CMK (cell line): ENCODE measurements at places on chromosomes 7 and 10.
A peak's percentile ranks its signal among the peaks of the same experiment; 100 is the strongest.

GRCh38 chr10:17655567-17656146, 11.7 kb downstream of the STAM start:
- peak; percentile 29 for DNase-seq

DNA sequence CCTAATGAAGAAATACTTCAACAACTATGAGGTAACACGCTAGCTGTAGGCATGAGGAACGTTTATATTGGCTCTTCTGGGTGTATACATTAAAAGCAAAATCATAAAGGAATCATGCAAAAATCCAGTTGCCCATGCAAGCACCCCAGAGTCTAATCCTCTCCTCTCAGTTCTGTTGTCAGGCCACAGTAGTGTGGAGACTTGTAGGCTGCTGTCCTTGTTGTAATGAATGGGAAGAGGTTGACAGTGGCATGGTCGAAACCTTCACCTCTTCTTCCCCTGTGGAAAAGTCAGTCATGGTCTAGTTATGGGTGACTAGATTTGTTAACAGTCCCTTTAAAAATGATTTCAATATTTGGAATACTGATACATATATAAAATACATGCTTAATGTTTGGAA, 121.3 kb downstream of the CNOT4 start:
- DNase-seq: no peak

- no peak for DNase-seq
These were observed 764.8 kb upstream of the ZNF722 start for GRCh38 chr7:63233881-63234280.

DNA sequence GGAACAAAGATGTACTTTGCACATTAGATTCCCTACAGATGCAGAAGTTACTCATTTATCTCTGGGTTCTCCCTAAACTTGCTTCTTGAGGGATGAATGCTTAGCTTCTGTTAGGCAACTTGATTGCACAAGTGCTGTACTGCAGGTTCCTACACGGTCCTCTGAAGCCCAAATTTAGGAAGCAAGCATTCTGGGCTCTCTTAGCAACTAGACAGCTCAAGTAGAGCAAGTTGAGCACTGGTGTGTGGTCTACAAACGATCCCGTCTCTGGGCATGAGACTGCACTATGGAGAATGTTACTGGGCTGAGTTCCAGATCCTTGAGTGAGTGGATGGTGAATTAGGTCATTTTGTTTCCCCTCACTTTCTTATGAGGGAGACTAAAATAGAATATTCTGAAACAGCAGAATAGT, 14.3 kb downstream of the SEMA3D start:
- no peak for DNase-seq

DNA sequence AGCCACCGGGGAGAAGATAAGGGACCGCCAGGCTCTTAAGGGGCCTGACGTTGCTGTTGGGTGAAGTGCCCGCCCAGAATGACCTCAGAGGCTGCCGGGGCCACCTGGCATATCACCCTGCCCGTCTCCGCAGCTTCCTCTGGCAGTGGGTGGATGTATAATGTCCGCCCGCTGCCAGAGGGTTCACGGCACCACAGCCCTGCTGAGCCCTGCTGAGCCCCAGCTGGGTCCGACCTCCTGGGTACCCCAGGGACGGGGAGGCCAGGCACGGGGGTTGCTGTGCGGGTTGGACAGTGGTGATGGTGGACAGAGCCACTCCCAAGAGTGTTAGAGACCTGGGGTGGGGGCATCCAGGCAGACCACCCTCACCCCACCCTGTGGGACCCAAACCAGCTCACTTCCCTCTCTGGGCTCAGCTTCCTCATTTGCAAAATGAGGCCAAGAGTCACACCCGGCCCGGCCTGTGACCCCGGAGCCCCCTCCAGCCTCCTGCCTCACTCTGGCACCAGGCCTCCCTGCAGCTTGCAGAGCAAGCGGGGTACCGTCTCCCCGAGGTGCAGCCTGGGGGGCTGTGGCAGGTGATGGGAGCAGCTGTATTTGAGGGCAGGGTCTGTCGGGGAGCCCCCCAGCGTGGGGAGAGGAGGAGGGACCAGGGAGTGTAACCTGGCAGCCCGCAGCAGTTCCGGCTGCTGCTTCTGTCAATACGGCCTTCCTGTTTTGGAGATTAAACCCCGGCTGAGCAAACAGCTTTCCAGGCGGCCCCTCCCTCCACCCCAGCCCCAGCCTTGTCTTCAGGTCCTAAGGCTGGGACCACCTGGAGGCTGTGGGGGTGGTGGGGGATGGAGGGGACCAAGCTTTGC, 8.4 kb upstream of the LFNG start:
- peak; percentile 52 for DNase-seq

DNA sequence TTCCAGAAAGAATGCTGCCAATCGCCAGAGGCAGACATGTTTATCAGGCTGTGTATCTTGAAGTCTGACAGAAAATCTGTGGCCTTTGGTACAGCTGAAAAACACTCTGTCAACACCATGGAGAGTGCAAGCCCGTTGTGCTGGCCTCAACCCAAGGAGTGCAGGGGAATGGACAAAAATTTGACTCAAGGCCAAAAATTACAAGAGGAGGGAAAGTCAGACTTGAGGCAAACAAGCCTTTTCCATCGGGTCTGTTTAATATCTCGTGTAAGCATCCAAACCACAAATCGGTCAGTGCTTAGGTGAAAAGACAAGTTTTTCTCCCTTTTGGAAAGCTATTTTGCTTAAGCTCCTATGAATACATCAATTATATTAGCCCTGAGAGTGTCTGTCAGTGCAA, 305.3 kb upstream of the NFE2L3 start:
- DNase-seq: no peak

DNA sequence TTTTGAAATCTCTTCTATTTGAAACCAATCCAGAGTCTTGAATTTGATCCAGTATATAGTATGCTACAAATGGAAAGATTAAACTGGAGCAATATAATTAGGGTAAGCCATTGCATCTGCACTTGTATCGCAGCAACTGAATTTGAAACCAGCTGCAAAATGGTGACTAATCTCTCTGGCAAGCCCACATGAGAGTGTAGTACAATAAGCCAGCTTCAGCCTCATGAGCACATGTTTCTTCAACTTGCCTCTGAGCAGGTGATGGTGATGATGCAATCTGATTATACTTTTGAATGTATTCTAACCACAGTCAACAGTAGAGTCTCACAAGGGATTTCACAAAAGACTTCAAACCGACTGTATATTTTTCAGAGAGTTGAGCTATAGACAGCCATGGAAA, 829 bp upstream of the RPA3 start:
- DNase-seq: no peak

- no peak for DNase-seq
These were observed 51.8 kb upstream of the FAM133B start for GRCh38 chr7:92641921-92642511.

- DNase-seq: no peak
These were observed 283.3 kb downstream of the PHTF2 start for GRCh38 chr7:78081888-78082287.

- no peak for DNase-seq
These were observed 33.8 kb downstream of the PFKFB3 start for GRCh38 chr10:6236349-6237198.

- DNase-seq: no peak
These were observed 325.9 kb upstream of the SMIM30 start for GRCh38 chr7:113444261-113444660.

GRCh38 chr10:121698902-121699301, 100.7 kb upstream of the FGFR2 start:
- no peak for DNase-seq

DNA sequence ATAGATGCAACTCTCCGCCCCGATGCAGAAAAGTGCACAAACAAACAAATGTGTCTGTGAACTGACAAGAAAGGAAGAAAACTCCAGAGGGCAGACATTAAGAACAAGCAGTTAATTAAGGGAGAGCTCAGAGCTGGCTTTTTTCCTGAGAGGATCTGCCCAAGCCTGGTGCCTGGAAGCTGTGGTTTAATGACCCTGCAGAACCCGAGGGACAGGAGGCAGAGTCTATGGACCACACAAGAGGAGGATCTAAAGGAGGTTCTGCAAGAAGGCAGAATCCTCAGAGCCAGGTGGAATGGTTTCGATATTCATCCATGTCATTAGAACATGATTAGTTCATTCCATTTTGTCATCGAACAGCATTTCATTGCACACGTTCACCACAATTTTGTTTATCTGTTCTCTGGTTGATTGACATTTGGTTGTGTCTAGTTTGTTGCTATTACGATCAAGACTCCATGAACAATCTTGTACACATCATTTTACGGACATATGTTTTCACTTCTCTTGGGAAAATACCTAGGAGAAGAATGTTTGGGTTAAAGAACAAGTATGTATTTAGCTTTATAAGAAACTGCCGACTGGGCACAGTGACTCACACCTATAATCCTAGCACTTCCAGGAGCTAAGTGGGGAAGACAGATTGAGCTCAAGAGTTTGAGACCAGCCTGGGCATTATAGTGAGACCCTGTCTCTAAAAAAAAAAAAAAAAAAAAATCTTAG, 560.2 kb downstream of the CALN1 start:
- DNase-seq: no peak

- DNase-seq: no peak
These were observed 474.9 kb downstream of the KCNMA1 start for GRCh38 chr10:77162697-77163096.

DNA sequence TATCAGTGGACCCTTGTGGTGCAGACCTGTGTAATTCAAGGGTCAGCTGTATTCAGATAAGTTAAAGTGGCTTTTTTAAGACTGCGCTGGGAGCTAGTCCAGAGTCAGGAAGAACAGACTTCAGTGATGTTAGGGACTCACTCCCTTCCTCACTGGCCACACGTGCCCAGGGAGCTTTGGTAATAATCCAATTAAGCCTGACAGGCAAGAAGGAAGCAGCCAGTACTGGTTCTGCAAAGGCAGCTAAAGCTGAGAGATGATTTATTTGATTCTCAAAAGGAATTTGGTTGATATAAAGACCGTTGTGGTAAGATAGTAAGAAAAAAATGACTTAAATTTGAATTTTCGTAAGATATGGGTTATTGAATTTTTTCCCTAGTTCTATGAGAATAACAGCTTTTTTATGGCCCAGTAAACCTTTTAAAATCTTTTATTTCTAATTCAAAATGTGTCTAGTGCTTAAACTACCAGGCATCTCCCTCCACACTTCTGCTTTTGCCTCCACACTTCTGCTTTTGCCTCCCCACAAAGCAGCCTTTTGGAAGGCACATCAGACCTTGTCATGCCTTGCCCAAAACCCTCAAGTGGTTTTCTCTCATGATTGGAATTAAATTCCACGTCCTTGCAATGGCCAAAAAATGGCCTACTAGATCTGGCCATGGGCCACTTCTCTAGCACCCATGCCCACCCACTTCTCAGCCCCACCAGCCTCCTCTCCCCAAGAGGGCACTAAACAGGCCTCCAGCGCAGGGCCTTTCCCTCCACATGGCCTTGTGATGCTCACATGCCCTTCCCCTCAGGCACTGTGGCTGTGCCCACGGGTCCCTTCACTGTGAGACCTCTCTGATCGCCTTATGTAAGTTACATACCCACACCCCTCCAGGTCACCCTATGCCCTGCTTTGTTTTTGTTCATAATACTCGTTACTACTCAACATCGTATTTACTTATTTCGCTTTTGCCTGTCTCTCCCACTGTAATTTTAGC, 92.5 kb downstream of the POU6F2 start:
- no peak for DNase-seq

DNA sequence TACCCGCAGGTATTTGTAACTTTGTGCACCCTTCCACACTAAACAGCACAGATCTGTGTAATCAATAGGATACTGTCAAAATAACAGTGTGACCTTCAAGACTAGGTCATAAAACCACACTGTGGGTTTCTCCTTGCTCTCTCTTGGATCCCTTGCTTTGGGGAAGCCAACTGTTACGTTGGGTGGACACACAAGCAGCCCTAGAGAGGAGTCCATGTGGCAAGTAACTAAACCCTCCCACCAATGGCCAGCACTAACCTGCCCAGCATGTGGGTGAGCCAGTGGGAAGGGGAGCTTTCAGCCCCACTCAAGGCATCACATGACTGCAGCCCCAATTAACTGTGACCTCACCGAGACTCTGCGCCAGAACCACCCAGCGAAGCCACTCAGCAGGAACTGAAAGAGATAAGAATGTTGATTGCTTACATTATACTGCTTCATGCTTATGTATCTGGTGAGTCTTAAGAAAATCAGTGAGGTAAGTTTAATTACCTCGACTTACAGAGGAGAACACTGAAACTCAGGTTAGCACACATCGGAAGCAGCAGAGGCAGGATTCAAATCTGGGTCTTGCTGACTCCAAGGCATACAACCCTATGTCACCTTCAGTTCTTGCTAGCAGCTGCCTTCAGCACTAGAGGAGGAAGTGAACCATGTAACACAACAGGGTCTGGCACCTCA, 9.4 kb upstream of the ZC3HAV1 start:
- no peak for DNase-seq

GRCh38 chr10:93580828-93581227, 14.4 kb downstream of the FFAR4 start:
- no peak for DNase-seq

DNA sequence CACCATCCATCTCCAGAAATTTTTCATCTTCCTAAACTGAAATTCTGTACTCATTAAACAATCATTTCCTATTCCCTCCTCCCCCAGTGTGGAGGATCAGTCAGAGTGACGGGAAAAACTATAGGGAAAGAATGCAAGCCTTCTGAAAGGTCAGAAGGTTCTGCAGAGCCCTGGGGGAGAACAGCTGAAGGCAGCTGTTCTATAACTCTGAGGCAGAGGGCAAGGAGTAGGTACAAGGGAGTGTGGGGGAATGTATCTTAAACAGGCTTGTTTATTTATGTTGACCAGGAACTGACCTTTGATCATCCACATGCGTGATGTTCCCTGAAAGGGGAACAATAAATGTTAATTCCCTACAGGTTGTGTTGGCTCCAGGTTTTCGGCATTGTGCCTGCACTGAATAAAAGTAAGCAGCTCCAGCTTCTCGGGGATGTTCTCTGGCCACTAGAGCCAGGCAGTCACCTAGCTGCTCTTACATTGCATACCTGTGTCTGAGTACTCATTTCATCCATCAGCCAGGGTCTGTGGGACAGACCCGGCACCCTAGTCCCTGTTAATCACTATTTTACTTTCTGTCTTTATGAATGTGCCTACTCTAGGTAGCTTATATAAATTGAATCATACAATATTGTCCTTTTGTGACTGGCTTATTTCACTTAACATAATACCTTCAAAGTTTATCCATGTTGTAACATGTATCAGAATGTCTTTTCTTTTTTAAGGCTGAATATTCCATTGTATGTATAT, 5.8 kb downstream of the IFIT1 start:
- DNase-seq: no peak

DNA sequence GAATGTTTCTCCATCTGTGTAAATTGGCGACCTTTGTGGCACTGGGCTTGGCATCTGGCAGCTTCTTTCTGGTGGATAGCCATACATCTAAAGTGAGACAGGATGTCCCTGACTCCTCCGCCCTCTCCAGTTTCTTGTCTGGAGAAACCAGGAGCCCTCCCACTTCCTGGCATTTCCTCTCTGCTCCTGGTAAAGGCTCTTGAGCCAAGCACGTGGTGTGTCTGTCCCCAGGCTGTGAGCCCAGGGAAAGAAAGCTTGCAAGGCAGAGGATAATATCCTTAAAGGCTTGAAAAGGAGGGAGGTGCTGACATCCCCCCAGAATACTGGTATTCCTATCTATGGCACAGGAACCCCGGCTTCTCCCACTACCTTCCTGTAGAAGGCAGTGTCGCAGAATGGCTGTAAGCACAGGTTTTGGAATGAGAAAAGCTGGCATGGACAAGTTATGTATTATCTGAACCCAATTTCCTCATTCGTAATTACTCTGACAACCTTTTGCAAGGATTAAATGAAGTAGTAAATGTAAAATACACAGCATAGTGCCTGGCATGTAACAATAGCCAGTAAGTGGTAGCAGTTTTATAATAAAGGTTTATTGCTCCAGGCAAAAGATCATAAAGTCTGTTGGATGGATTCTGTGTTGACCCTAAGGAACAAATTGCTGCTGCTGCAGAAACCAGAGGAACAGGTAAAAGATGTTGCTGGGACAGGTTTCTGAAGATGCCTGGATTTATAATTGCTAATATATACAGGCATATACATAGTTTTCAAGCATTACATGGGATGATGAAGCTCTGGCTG, 11.8 kb upstream of the ACSL5 start:
- DNase-seq: no peak
